ENCODE measurements at places on chromosomes 11 and 22.

GRCh38 chr22:32448980-32449379, 15.3 kb downstream of the BPIFC start:
- DNase-seq: no peak

GRCh38 chr11:68038718-68039525, at the start of gene TCIRG1:
Gene TCIRG1 (plus strand): TSS chr11:68039025. CDS start chr11:68041272, 2,247 bp downstream.
- DNase-seq: peak; percentile 78

DNA sequence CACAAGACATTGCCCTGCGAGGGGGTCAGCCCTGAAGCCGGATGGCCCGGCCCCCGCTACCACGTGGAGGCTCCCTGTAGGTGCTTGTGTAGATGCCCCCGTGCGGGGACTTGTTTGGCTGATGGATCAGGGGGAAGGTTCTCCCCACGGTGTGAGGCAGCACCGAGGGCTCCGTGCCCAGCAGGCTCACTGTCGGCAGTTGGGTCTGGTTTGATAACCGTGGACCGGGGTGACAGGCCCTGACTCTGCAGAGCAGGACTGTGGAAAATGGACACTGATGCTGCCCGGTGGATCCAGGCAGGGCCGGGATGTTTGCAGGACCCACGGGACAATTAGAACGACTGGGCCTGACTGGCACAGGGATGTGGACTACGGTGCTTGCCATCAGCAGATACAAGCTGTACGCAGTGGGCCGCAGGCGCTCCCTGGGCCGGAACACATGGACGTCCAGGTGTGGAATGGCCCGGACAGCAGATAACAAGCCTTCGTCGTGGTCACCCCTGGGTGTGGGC, 19.0 kb downstream of the KCNQ1 start:
- DNase-seq: no peak

DNA sequence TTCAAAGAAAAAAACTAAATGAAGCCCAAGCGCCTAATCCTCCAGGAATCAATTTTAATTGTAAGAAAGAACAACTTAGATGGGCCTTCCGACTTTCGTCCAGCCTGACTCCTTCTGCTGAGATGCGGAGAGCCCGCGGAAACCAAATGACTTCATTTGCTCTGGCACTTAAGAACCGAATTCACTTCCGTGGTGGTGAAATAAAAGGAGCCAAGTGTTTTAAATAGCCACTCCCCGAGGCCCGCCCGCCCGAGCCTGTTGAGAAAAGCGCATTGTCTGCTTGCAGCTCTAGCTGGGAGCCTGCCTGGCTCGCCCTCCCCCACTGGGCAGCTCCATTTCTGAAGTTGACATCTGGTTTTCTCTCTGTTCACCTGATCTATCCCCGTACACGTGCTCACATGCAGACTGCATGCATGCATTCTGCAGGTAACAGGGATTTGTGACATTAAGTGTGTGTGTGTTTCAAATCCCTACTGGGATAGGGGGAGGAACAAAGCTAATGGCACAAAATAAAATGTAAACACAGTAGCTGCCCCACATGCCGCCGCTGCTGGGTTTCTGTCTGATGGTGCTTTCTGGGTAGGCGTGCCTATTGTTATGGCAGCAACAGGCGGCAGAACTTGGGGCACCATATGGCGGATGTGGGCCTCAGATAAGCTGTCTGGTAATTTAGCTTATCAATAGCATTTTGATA, 6.2 kb downstream of the TEAD1 start:
- DNase-seq: peak; percentile 91

GRCh38 chr11:46248289-46249102, 29.0 kb upstream of the CREB3L1 start:
- DNase-seq: peak; percentile 100

GRCh38 chr11:64667154-64667745, 55.7 kb downstream of the NRXN2 start:
- DNase-seq: no peak

GRCh38 chr11:62928011-62928410, 6.8 kb upstream of the CHRM1 start:
- DNase-seq: no peak

GRCh38 chr22:27537501-27537900, 264.1 kb downstream of the MN1 start:
- peak; percentile 21 for DNase-seq

DNA sequence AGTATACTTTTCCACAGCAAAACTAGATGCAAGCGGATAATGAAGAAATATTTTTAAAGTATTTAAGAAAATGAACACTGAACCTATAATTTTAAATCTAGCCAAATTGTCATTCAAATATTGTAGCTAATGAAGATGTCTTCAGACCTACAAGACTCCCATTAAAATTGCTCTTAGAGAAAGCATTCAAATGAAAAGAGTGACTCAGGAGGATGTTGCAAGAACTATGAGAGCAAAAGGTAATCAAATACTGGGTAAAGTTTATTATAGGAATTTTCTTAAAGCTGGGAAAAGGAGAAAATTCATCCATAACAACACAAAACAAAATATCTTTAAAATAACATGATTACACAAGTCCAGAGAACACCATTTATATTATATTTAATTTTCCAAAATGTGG, 5.4 kb upstream of the POU2AF1 start:
- no peak for DNase-seq

DNA sequence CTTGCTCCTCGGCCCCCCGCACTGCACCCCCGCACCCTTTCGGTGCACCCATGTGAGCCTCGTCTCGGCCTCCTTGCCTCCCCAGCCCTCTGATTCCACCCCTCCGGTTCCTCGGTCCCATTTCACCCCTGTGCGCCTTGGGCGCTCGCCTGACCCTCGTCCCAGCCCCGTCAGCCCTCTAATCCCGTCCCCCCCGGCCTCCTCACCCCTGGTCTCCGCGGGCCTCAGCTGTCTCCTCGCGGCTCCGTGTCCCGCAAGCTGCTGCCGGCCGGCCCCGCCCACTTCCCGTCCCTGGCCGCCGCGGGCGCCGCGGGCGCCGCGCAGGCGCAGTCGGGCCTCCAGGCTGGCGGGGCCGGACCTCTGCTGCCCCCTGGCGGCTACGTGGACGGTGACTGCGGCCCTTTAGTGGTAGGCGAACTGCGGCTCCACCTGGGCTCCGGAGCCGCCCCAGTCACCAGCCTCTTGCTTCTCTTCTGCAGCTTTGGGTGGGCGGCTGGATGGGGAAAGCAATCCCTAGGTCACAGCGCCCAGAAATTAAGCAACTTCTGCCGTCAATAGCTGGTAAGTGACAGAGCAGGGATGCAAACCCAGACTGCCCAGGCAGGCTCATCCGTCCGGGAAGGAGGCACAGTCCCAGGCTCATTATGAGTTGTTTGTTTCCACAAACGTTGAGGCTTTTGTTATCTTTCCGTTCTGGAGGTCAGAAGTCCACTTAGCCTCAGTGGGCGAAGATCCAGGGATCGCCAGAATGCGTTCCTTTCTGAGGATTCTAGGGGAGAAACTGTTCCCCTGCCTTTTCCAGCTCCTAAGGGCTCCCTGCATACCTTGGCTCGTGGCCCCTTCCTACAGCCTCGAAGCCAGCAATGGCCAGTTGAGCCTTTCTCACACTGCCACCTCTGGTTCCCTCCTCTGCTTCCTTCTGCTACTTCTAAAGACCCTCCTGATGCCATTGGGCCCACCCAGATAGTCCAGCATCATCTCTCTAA, at the start of gene PPM1F:
Gene PPM1F (minus strand): TSS at position 263 of the 986 bp plus-strand sequence. CDS start 6,800 bp downstream, outside the sequence.
- DNase-seq: peak; percentile 72

GRCh38 chr22:22605074-22605404, 39.4 kb upstream of the GGTLC2 start:
- no peak for DNase-seq

- DNase-seq: no peak
Measured at GRCh38 chr11:99080154-99080553, 59.4 kb downstream of the CNTN5 start.

DNA sequence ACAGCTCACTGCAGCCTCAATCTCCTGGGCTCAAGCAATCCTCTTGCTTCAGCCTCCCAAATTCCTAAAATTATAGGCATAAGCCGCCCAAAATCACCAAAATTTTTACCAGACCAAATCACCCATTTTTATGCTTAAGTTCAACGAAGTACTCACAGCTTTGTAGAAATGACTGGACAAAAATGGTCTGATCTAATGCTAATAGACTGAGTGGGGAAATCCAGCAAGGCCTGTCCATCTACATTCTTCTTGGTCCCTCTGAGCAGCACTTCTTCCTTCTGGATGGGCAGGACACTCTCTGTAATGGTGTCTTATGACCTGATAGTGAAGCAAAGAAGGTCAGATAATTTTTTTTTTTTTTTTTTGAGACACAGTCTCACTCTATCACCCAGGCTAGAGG, 18.7 kb upstream of the OR6X1 start:
- no peak for DNase-seq

- DNase-seq: no peak
Measured at GRCh38 chr11:1129611-1130160, 28.1 kb upstream of the MUC5AC start.

DNA sequence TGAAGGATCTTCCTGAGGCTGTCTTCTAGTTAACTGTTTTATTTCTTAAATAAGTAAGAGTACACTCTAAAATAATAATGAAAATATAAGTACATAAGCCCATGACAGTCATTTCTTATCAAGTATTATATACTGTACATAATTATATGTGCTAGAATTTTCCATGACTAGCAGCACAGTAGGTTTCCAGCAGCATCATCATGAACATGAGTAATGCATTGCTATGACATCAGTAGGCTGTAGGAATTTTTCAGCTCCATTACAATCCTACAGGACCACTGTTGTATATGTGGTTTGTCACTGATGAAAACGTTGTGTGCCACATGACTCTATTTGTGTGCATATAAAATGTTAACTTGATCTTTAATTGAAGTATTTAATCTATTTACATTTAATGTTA, 22.0 kb downstream of the ZNF202 start:
- peak; percentile 58 for DNase-seq

DNA sequence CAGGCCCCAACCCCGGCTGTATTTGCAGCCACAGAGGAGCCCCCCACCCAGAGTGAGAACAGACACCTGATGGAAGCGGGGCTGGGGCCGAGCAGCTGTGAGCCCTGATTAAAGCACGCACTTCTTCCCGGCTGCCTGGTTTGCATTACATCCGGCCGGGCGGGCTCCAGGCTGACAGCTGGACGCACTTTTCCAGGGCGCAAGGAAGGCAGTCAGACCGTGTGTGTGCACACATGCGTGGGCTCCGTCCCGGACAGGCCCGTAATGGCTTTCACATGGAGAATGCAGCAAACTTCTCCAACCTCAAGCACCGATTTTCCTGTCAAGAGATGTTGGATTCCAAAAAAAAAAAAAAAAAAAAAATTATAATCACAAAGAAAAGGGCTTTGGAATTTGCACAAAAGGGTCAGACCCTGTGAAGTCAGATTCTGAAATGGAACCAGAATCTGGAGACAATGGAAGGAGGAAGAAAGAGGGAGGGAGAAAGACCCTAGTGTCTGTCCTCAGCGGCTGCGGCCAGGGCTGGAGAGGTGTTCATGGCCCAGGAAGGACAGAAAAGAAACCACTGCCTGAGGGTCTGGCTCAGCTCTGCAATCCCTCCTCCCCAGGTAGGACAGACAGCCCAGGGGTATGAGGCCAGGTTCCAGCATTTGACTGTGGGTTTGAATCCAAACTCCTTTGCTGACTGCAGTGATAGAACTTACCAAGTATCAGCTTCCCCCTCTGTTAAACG, 365.5 kb downstream of the MN1 start:
- peak; percentile 60 for DNase-seq

DNA sequence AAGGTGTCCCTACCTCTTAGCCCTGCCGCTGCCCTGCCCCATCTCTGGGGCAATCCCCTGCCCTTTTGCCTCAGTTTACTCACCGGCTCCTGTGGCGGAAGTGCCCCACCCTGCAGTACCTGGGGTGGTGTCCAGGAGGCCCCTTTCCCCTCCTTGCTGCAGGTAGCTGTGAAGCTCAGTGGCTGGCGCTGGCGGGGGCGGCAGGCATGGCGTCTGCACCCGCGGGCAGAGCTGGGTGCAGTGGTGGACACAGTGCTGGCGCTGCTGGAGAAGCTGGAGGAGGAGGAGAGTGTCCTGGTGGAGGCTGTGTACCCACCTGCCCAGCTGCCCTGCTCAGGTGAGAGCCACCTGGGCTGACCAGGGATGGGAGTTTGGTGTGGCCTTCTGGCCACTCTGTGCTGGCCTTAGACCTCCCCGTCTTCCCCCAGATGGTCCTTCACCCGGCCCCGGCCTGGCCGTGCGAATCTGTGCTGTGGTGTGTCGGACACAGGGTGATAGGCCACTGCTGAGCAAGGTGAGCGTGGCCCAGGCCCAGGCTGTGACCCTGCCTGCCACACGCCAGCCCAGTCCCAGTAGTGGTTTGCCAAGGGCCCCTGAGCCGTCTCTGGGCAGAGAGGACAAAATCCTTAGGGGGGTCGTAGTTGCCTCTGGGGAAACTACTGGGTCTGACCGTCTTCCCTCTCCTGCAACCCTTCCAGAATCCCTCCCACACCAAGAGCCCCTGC, 4.0 kb downstream of the CARNS1 start:
- DNase-seq: no peak

GRCh38 chr11:15672825-15673224, 558.1 kb downstream of the INSC start:
- DNase-seq: no peak

GRCh38 chr11:206526-207207, 532 bp downstream of the BET1L start:
- DNase-seq: peak; percentile 17

- DNase-seq: peak; percentile 62
Measured at GRCh38 chr11:104946907-104947306, 21.5 kb downstream of the CASP4 start.

DNA sequence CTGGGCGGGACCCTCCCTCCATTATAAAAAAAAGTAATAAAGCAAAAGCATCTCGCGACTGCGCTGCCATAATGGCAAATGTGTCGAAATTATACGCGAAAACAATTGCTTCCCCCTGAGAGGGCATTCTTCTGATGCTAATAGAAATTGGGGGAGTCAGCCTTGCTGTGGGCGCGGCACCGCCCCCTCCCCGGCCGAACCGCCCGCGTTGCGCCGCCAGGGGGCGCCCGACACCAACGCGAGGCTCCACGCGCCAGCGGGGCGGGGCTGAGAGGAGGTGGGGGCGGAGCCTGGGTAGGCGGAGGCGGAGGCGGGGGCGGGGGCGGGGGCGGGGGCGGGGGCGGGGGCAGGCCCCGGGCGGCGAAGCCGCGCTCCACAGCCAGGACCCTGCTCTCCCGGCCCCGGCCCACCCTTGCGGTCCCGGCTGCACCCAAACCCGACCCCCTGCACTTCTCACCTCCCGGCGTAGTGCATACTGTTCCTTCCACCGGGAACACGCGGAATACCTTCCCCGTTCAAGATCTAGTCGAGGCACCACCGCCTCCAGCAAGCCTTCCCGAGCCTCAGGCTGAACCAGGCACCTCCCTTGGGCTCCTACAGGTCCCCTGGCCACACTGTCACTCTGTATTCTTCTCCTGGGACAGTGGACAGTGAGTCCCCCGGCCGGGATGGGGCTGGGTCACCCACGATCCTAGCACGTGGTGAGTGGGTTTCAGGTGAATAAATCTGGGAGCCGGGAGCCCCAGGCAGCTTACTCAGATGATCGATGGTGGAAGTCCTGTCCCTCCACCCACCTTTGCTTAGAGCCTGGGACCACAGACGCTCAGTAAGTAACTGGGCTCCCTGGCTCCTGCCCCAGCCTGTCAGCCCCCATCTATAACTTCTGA, 15.5 kb upstream of the UPK3A start:
- peak; percentile 74 for DNase-seq

GRCh38 chr11:106012744-106013143, 9.3 kb downstream of the MSANTD4 start:
- peak; percentile 57 for DNase-seq

GRCh38 chr22:22048981-22049531, 66.5 kb upstream of the TOP3B start:
- DNase-seq: no peak

- DNase-seq: no peak
Measured at GRCh38 chr11:72381584-72382090, 52.7 kb downstream of the CLPB start.

GRCh38 chr11:79950172-79950571, 509.3 kb upstream of the TENM4 start:
- no peak for DNase-seq
